ENCODE measurements at places on chromosomes 3 and 15.

GRCh38 chr15:23003736-23004135, 23.6 kb upstream of the CYFIP1 start:
- no peak for DNase-seq

DNA sequence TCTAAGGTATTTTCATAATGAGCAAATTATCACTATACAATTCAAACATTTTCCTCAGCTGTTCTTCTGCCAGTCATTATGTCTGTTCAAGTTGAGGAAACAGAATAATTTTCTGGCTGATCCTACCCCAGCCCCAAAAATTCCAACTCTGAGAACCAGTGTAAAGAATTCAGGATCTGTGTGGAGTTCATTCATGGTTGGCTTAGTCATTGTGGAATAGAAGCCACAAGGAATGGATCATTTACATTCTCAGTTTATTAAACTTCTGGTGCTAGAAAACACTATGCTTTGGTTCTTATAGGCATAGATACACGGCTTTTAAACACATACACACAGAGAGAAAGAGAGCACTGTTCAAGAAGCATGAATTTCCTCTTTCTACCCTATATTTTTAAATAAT, 134.6 kb downstream of the CMSS1 start:
- no peak for DNase-seq

GRCh38 chr15:85615930-85616329, 178.8 kb downstream of the KLHL25 start:
- peak; percentile 36 for DNase-seq

DNA sequence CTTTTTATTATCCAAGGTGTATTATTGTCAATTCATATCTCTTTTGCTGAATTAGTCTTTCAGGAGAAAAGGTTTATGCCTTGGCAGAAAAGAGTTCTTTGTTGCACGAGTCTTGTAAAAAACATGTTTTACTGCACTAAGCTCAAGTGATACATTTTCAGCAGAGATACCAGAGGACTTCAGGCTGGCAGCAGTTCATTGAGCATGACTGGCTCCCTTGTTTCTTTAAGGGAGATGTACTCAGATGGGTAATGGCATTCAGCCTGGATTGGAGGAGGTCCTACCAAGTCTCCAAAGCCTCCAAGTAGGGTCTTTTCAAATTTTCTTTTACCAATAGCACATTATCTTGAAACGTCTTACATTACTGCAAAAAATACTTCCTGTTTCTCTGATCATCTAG, 400.1 kb downstream of the NSUN3 start:
- DNase-seq: no peak

DNA sequence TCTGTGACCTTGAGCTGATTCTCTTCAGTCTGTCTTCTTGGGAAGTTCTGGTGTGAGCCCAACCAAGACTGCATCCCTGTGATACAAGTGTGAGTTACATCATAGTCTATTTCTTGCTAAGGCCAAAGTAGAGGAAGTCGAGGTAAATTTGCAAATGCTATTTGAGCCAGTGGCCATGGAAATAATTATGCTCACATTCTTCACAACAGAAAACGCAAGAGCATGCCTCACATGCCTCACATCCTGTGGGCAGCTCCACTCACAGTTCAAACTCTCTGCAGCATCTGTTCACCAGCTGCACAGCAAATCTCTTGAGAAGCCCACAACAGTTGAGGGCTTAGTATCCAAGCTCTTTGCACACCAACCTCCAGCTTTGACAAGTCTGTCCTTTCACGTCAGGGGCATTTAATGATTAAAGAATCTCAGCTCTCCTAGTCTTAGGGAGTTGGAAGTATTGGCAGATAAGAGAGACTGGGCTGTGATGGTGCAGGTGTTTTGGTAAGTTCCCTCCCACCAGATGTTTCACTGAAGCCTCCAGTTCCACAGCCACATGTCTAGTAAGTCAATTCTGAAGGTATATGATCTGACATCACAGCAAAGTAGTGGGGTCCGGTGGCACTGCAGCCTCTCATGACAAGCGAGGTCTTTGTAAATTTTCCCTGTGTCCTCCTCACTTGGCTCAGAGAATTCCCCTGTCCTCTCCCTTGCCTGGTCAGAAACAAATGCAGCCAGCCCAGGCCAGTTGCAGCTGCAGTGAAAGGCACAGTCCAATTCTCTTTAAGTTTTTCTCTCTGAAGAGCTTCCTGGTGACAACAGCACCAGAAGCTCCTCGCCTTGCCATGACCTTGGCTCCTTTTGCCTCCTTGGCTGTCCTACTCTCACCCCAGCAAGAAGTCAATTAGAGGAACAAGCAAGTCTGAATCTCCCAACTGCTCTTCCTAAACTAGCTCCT, 166.1 kb downstream of the SSR3 start:
- no peak for DNase-seq
